PC-9 (cell line): ENCODE measurements at places on chromosomes 7 and 10. TPM values are rescaled to one million over a fixed set of nuclear protein-coding genes. Genes with fewer than 3 reads are reported as not detected.
A peak's percentile ranks its signal among the peaks of the same experiment; 100 is the strongest.

DNA sequence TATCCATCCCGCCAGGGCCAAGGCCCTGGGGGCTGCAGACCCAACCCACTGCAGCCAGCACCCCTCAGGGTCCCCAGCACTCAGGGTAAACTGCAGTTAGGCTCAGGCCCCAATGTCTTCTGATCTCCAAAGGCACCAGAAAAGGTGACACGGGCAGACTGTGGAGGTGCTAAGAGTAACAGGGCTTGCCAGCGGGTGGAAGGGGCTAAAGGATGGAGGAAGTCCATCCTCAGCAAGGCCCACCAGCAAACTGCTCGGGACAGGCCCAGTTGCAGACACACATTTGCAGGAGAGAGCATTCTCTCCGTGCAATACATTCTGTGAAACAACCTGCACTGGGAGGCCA lies 95.6 kb upstream of the DDC start:
- no peak for DNase-seq

Gene PDLIM1
- total RNA-seq = 202 and 215 TPM in 2 replicates

Gene ATAD1
- 21.8 and 26.3 TPM in 2 replicates for total RNA-seq

- DNase-seq = no peak
Observed at GRCh38 chr7:143327903-143328302, 12.0 kb downstream of the CLCN1 start.

GRCh38 chr7:152152267-152152666 lies 126.8 kb downstream of the GALNT11 start:
- DNase-seq = no peak

DNA sequence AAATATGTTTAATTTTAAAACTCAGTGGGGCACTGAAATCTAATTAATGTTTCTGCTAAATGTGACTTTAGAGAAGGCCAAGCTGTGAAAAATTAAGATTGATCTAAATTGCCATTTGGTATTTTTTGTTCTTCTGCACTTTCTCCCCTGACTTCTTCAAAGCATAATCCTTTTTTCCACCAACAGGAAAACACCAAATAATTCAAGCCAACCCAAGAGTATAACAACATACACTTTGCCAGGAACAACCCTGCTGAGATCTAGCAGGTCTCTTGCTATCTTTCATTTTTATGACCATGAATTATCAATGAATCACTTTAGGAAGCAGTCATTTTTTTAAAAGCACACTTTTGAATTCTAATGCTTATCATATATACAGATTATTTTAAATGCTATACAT lies 100.1 kb downstream of the USP6NL start:
- DNase-seq = no peak

Gene SLC18A3
- total RNA-seq = not detected in 2 replicates

Gene CYP2C19
- not detected in 2 replicates for total RNA-seq

Gene LRRC18
- not detected in 2 replicates for total RNA-seq

DNA sequence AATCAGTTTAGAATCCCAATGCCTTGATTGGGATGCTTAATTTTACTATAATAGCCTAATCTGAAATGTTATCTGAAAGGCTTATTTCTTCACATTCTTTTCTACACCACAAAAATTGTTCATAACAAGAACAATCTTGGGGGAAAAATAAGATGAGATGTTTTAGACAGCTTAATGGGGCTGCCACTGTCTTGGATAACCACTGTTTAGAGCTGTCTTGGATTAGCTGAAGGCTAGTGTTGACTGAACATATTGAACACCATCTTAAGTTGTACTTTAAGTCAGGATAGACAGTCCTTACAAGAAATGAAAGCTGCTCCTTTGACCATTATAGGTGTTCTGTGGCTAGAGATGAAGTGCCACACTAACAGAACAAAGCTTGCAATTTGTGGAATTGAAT lies 501.3 kb downstream of the GFRA1 start:
- DNase-seq = no peak

Gene IDI2
- total RNA-seq = not detected in 2 replicates

Gene CALHM1
- total RNA-seq = not detected in 2 replicates

DNA sequence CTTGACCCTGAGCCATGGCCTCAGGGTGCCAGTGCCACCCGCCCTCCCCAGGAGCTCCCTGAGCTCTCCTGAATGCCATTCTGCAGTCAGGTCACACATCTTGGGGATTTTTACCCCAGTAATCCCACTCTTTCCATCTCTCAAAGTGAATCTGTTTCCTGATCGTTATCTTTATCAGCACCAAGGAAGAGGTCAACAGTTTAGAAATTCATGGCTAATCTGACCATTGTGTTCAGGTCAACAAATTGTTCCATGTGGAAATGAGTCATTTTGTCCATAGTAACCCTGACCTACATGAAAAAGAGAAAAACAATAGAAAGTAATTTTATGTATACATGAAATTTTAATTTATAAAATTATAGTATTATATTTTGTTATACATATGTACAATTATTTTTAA lies 28.8 kb upstream of the ZNF488 start:
- no peak for DNase-seq

DNA sequence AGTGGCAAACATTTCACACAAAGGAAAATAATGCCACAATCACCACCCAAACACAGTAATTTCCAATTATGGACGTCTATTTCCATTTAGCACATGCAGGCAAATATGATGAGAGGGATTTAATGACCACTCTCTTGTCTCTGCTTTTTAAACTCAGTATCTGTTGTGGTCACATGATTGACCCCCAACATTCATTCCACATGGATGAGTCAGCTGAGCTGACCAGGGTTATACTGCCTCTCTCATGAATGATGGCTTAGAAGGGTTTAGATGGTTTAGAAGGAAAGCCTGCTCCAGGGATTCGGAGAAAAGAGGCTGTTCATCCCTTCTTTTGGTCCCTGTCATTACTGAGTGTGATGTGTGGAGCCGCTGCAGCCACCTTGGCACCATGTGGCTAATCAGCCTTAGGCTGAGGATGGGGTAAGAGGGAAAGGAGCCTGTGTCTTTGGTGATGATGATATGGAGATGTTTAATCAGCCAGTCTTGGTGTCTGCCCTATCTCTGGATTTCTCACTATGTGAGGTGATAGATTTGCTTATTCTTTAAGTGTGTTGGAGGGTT lies 38.2 kb upstream of the JAKMIP3 start:
- DNase-seq = no peak

Gene SCIN
- 0.33 and 0.92 TPM in 2 replicates for total RNA-seq

- DNase-seq = no peak
Observed at GRCh38 chr7:36814311-36814710, 90.0 kb upstream of the AOAH start.

GRCh38 chr10:120789303-120790203 lies 61.6 kb upstream of the WDR11 start:
- DNase-seq = no peak

Gene DYNC1I1
- total RNA-seq = not detected in 2 replicates

DNA sequence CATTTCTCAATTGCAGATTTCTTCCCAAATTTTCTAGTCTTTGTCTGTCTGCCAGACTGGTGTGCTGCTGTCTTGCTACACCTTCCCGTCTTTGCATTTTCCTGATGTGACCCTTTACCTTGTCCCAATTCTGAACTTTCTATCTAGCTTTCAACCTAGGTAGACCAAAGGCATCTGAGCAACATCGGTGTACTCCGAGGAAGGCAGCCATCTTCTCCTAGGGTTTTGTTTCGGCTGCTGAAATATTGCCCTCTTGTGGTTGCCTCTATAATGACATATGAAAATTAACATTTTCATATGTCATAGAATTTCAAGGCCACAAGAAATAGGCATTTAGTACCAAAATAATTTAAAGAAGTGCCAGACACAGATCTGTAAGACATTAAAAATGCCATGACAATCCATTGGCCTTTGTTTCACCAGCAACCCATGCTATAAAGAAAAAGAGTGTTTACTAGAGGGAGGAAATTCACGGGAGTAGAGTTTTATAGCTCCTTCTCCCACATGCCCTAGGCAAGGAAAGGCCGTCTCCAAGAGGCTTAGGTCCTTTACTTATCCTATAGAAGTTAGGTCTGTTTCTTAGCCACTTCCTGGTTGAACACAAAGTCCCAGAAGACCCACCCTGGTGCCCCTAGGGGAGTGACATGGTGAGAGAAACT lies 23.4 kb downstream of the OR9A2 start:
- peak; percentile 17 for DNase-seq

GRCh38 chr10:78774999-78775711 lies 293.6 kb upstream of the ZMIZ1 start:
- DNase-seq = no peak

DNA sequence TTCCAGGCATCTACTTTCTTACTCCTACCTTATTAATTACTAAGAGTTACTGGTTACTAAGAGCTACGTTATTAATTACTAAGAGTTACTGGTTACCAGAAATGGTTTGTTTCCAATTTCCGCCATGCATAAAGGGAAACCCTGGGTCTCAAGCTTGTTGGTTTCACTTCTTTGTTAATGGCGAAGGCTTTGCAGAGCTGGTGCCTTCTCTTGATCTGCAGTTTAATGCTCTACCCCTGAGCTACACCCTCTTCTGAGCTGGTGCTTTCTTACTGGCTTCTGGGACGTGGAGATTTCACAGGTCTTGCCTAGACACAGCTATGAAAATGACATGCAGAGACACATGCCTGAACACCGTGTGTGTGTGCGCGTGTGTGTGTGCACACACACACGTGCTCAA lies 560 bp downstream of the CPA4 start:
- no peak for DNase-seq

- no peak for DNase-seq
Observed at GRCh38 chr10:71805776-71806703, 32.7 kb upstream of the VSIR start.

Gene NPTX2
- total RNA-seq = not detected in 2 replicates

GRCh38 chr10:99804471-99804870 lies 22.0 kb downstream of the ABCC2 start:
- DNase-seq = no peak

Gene TSPAN15
- total RNA-seq = 97.0 and 108 TPM in 2 replicates

Gene GIMAP5
- not detected in 2 replicates for total RNA-seq

GRCh38 chr10:132397036-132397541 lies at the start of gene PWWP2B:
PWWP2B (plus strand) TSS chr10:132397200; CDS start chr10:132397227, 27 bp downstream.
- peak; percentile 36 for DNase-seq

DNA sequence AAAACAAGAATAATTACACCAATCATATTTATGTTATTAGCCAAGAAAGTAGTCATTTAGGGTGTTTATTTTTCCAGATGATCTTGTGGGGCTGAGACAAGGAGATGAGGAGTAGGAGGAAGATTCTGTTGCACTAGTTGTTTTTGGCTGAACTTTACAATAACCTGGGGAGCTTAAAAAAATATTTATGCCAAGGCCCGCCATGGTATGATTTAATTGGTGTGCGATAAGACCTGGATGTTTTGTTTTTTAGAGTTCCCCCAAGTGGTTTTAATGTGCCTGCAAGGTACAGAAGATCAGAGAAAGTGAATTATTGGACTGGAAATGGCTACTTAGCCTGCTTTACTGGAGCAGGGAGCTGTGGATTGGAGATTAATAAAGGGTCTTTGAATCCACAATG lies 7.1 kb upstream of the ZNF282 start:
- no peak for DNase-seq

GRCh38 chr7:44393238-44394111 lies 68.1 kb upstream of the CAMK2B start:
- DNase-seq = no peak

- no peak for DNase-seq
Observed at GRCh38 chr7:101302641-101303101, 18.9 kb downstream of the IFT22 start.

- no peak for DNase-seq
Observed at GRCh38 chr7:30604901-30605300, 10.2 kb downstream of the GARS1 start.

DNA sequence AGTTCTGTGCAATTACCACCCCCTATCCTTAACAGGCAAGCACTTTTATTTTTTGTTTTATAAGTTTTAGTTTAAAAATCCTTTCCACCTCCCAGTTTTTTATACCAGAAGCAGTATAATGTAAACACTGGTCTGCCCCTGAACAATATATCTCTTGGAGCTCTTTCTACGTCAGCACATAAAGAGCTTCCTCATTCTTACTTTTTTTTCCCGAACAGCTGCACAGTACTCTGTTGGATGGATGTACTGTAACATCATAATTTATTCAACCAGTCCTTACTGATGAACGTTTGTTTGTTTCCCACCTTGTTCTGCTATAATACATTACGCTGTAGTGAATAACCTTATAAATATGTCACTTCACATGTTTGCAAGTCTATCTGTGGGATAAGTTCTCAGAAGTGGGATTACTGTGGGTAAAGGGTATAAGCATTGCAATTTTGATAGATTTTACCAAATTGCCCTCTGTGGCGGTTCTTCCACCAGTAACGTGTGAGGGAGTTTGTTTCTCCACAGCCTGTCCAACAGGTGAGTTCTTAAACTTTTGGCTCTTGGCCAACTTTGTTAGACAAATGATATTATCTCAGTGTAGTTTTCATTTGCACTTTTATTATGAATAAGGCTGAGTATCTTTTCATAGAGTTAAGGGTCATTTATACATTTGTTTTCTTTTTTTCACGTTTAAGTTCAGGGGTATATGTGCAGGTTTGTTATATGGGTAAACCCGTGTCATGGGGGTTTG lies 32.8 kb downstream of the ADRA2A start:
- DNase-seq = no peak

DNA sequence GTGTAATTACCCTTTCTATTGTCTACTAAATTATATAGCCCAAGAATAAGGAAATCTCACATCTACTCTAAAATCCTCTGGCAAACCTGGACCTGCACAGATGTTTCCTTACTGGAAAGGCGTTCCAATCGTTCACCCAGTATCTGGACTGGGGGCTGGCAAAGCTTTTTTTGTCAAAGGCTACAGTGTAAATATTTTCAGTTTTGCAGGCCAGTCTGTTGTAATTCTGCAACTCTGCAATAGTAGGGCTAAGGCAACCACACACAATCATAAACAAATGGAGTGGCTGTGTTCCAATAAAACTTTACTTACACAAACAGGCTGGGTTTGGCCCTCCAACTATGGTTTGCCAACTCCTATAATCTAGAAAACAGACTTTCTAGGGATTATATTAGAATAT lies 56.2 kb downstream of the GLI3 start:
- DNase-seq = no peak

Gene KMT2C
- 54.3 and 64.1 TPM in 2 replicates for total RNA-seq

Gene MAD1L1
- 50.8 and 68.7 TPM in 2 replicates for total RNA-seq

Gene HELLS
- total RNA-seq = 50.8 and 64.4 TPM in 2 replicates

Gene DNAJB9
- 10.0 and 13.3 TPM in 2 replicates for total RNA-seq

GRCh38 chr10:80203835-80204676 lies 1.3 kb downstream of the ANXA11 start:
- peak; percentile 93 for DNase-seq

Gene ZNF117
- 7.3 and 12.6 TPM in 2 replicates for total RNA-seq

- DNase-seq = no peak
Observed at GRCh38 chr7:28630350-28630749, 218.0 kb downstream of the CREB5 start.

Gene SPOCK2
- 4.2 and 5.3 TPM in 2 replicates for total RNA-seq
